ENCODE measurements at places on chromosomes 4 and X. TPM values are rescaled to one million over a fixed set of nuclear protein-coding genes. Genes with fewer than 3 reads are reported as not detected.

Gene MSANTD1
- total RNA-seq = 1.0 TPM

DNA sequence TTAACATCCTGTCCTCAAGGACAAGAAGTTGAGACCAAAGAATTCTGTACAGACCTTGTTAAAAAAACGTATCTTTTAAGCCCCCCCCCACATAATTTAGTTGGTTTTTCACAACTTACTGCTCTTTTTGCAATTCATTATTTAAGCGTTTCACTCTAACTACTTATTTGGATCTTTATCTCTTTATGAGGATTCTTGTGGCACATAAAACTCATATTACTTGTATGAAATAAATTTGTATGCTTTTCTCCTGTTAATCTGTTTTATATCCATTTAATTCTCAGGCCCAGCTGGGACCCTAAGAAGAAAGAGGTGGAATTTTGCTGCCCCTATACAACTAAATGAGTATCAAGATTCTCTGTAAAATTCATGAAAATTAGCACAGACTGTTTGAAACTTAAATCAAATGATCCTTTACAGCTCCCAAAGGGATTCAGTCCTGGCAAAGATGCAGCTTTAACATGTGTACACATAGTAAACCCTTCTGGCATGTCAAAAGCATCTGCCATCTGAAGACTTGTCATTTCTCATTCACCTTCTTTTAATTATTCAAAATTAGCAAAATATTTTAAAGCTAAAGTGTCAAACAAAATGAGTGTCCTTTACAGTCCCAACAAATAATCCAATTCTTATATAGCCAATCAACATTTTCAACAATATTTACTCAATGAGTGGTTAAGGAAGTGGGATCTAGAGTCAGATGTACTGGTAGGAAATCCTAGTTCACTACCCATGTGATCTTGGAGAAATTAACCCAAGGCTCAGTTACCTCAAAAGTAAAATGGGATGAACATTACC lies 17.7 kb downstream of the ARAP2 start:
- no peaks in the 10 kb centered on the region for H3K4me1 ChIP-seq
- no peak for DNase-seq
- H3K27ac ChIP-seq = no peak overlapping the region
- H3K27me3 ChIP-seq = no peaks in the 10 kb centered on the region

Gene RASSF6
- 0.23 TPM for total RNA-seq

Gene LIMCH1
- 1.5 TPM for total RNA-seq

DNA sequence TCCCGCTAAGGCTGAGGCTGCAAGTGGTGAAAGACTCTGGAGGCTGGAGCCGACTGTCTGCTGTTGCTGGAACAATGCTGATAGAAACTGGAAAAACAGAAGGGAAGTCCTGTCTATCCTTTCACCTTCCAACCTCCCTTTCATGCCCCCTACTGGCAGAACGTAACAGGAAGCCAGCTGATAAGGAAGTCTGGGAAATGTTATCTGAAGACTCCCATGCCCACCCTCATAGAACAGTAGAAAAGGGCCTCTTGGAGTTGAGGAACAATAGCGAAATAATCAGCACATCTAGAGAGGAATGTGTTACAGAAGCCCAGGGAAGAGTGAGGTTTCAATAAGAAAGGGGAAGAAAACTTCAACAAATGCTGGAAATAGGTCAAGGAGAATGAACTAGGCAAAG lies 117.1 kb upstream of the DKK2 start:
- H3K27me3 ChIP-seq = no peaks in the 10 kb centered on the region
- DNase-seq = peak; percentile 89
- H3K4me3 ChIP-seq = no peak overlapping the region
- no peaks in the 10 kb centered on the region for H3K36me3 ChIP-seq

DNA sequence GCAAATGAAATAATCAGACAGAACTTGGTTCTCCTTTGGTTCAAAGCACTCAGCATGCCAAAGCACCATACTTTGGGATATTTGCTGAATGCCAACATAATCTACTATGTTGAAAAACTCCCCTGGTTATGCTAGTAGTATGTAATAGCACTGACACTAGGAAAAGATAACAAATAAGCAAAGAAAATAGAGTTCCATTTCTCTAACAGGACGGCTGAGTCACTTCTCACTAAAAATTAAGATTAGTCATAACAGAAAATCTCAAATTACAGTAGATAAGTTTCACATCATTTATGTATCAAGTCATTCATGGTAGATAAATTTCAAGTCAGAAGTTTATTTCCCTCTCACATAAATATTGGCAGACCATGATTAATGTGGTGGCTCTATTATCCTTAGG lies 17.9 kb downstream of the PDHA2 start:
- no peaks in the 10 kb centered on the region for H3K36me3 ChIP-seq
- H3K27ac ChIP-seq = no peak overlapping the region
- H3K27me3 ChIP-seq = no peaks in the 10 kb centered on the region
- no peaks in the 10 kb centered on the region for H3K4me1 ChIP-seq

Data from GM23338 (cell line).